Metanephros (tissue), 2 donors: ENCODE measurements at places on chromosomes 3 and 15. TPM values are rescaled to one million over a fixed set of nuclear protein-coding genes. Genes with fewer than 3 reads are reported as not detected.

CX3CR1 gene
- 5.3 TPM for total RNA-seq

ADPGK gene
- total RNA-seq, result 74.4 TPM

TRIM71 gene
- 6.9 TPM for total RNA-seq

PCLAF gene
- total RNA-seq, result 14.1 TPM

SCAMP5 gene
- total RNA-seq, result 14.1 TPM

TRIM42 gene
- total RNA-seq, result not detected

GPR149 gene
- not detected for total RNA-seq

BTLA gene
- 0.23 TPM for total RNA-seq

SMCO1 gene
- total RNA-seq, result 3.5 TPM

IQCF5 gene
- total RNA-seq, result not detected

ADAMTSL3 gene
- total RNA-seq, result 11.9 TPM

PLSCR5 gene
- total RNA-seq, result not detected

SLCO3A1 gene
- total RNA-seq, result 8.0 TPM

NLGN1 gene
- total RNA-seq, result 5.4 TPM

RAD18 gene
- total RNA-seq, result 13.9 TPM

HCN4 gene
- total RNA-seq, result 0.47 TPM

ALDH1L1 gene
- 32.5 TPM for total RNA-seq

TNFAIP8L3 gene
- 1.5 TPM for total RNA-seq

NR2E3 gene
- 1.2 TPM for total RNA-seq

PRKCI gene
- total RNA-seq, result 64.1 TPM

C3orf38 gene
- 24.5 TPM for total RNA-seq

EFCC1 gene
- 5.0 TPM for total RNA-seq

ECE2 gene
- total RNA-seq, result not detected

CLDN16 gene
- total RNA-seq, result 73.5 TPM

CLDN11 gene
- total RNA-seq, result 267 TPM

SNURF gene
- total RNA-seq, result 59.5 TPM

OXTR gene
- 1.1 TPM for total RNA-seq

SEMA3G gene
- 10.2 TPM for total RNA-seq

TUSC7 gene
- not detected for total RNA-seq

SERP1 gene
- total RNA-seq, result 209 TPM

RABL3 gene
- total RNA-seq, result 21.4 TPM

CCR8 gene
- not detected for total RNA-seq

GOLGA8N gene
- 16.7 TPM for total RNA-seq

CFAP44 gene
- total RNA-seq, result 9.3 TPM

GNAT1 gene
- not detected for total RNA-seq

ZDHHC23 gene
- 10.6 TPM for total RNA-seq

CHDH gene
- 11.5 TPM for total RNA-seq

FBXO45 gene
- total RNA-seq, result 7.1 TPM

GRAMD1C gene
- total RNA-seq, result 29.0 TPM

CNTN3 gene
- total RNA-seq, result 8.1 TPM

IL17RE gene
- 4.0 TPM for total RNA-seq

STRC gene
- 0.82 TPM for total RNA-seq

GOLGA8R gene
- 8.2 TPM for total RNA-seq

BMF gene
- total RNA-seq, result 38.5 TPM

MAGEL2 gene
- total RNA-seq, result 5.4 TPM

ST3GAL6 gene
- total RNA-seq, result 38.2 TPM

GOLGA6A gene
- total RNA-seq, result not detected

ADGRG7 gene
- not detected for total RNA-seq

ZBTB47 gene
- 23.4 TPM for total RNA-seq

SCAANT1 gene
- total RNA-seq, result not detected

THAP10 gene
- 2.8 TPM for total RNA-seq

KBTBD8 gene
- total RNA-seq, result 1.7 TPM

AADAC gene
- 0.12 TPM for total RNA-seq

SLC28A2 gene
- total RNA-seq, result 0.23 TPM

SLC22A13 gene
- total RNA-seq, result 6.1 TPM

COL6A6 gene
- total RNA-seq, result 10.6 TPM

ZMYND10 gene
- 3.9 TPM for total RNA-seq

C15orf62 gene
- 0.12 TPM for total RNA-seq

MRPL47 gene
- 24.6 TPM for total RNA-seq

CCDC33 gene
- total RNA-seq, result 2.9 TPM
